ENCODE measurements at places on chromosomes 5 and 9.

- DNase-seq: no peak
Measured at GRCh38 chr5:90802474-90803317, 244.1 kb downstream of the ADGRV1 start.

DNA sequence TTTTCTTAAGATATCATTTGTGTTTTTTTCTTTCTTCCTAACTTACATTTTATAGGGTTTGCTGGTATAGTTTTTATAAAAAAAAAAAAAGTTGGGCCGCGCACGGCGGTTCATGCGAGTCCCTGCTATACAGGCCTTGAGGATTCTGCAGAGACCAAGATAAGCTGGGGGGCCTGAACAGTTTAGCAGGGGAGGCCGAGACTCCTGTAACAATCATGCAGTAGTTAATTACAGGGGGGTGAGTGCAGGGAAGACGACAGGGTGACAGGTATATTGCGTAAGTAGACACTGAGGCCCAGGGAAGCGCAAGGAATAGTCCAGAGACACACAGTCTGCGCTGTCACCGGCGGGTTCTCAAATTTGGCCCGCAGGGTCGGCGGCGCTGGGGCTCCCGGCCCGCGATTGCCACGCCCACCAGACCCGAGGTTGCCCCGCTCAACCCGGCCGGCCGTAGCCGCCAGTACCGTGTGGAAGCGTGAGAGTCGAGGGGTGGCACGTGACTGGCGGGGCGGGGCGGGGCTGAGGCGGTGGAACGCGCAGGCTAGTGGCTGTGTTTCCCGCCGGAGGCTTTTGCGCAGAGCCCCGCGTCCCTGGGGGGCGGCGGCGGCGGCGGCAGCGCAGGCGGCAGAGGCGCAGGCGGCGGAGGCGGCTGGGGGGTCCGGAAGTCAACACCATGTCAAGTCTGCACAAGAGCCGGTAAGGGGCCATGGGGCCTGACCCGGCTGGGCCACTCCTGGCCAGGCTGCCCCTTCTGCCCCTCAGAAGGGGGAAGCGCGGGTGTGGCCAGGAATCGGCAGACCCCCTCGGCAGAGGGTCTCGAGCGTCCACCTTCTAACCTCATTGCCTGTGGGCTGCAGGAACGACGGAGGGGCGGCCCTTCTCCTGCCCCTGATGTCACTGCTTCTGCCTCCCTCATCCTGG lies at the start of gene TBC1D13:
TSS of gene TBC1D13 (plus strand) at position 573 of the 921 bp plus-strand sequence. CDS start at position 674, 101 bp downstream.
- peak; percentile 93 for DNase-seq

GRCh38 chr5:131379723-131380122 lies 115.9 kb downstream of the CDC42SE2 start:
- DNase-seq: no peak

- no peak for DNase-seq
Measured at GRCh38 chr5:139038613-139039305, 159.4 kb downstream of the SIL1 start.

DNA sequence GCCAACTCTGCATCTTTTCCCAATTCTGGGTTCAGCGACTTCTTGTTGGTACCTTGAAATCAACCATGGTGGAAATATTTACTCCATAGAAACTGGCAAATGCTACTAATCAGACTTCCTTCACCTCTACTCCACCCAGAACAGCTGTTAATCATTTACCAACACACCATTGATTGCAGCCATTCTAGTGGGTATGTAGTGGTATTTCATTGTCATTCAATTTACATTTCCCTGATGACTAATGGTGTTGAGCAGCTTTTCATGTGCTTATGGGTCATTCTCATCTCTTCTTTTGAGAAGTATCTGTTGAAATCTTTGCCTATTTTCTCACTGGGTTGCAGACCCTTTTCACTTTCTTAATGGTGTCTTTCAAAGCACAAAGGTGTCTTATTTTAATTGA lies 122.4 kb upstream of the MSX2 start:
- DNase-seq: no peak

DNA sequence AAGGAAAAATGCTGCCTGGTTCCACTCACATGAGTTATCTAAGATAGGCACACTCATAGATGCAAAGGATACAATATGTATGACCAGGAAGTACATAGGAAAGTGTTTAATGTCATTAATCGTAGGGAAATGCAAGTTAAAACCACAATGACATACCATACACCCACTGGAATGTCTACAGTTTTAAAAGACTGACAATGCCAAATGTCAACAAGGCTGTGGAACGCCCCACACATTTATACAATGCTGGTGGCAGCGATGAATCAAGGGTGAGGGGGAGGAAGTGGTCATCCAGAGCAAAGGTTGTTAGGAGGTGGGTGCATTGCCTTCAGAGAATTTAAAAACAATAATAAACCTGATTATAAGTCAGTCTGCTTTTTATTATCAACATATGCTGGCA lies 437.8 kb downstream of the ARHGEF28 start:
- DNase-seq: no peak

DNA sequence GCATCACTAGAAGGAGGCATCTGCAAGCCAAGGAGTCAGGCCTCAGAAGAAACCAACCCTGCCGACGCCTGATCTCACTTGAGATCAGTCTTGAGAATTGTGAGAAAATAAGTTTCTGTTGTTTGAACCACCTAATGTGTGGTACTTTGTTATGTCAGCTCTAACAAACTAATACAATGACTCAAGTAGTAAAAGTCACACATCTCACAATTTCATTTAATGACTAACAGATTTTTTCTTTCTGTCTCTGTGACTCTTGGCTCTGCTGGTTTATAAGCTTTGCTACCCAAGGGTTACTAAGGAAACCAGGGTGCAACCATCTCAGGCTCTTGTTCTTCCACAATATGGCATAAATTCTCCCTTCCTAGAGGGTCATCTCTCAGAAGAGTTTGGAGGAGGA lies 315.8 kb upstream of the GRAMD2B start:
- no peak for DNase-seq

DNA sequence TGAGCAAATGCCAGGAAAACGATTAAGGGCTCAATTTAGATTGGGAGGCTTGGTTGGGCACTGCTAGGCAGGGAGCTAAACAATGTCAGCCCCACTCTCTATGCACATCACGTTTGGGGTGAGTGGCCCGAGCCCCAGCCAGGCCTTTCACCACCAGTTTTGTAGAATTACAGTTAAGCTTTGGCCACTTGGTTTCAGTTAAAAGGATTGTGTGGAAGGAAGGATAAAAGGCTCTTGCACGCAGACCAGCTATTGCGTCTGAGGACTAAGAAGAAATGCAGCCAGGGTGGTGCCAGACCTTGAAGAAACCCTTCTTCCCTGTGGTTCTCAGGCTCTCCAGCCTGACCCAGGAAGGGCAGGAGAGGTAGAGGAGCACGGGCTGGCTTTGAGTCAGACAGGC lies 125.3 kb upstream of the SLC44A1 start:
- DNase-seq: no peak

- no peak for DNase-seq
Measured at GRCh38 chr5:135347392-135347791, 51.6 kb downstream of the MACROH2A1 start.

DNA sequence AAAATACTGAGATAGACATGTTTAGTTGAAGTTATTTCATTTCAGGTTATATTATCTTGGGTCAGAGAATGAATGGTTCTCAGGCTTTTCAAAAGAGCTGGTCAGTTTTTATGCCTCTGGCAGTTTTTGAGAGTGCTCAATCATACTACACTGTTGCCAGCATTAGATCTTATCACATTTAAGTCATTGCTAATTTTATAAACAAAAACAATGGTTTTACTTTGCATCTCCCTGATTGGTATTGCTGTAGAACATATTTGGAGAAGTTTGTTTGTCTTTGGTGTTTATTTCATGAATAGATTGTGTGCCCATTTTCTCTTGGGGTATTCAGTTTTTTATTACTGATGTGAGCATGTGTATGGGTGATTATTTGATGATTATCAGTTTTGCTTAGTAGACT lies 1.5 kb downstream of the CATSPER3 start:
- DNase-seq: no peak

DNA sequence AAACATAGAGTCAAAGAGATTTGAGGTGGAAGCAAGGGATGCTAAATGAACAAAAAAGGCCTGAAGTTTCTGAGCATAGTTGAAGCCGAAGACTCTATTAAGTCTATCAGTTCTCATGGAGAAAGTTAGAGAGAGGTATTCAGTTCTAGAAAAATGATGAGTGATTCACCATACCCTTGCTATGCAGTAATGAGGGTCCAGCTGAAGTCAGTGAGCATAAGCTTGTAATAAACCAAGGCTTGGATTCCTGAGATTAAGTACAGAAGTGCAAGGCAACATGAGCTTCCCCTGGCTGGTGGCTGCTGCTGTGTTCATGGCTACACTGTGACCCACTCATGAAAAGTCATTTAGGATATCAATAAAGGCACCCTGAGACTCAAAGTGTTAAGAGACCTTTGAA lies 129.7 kb upstream of the MTAP start:
- DNase-seq: no peak

DNA sequence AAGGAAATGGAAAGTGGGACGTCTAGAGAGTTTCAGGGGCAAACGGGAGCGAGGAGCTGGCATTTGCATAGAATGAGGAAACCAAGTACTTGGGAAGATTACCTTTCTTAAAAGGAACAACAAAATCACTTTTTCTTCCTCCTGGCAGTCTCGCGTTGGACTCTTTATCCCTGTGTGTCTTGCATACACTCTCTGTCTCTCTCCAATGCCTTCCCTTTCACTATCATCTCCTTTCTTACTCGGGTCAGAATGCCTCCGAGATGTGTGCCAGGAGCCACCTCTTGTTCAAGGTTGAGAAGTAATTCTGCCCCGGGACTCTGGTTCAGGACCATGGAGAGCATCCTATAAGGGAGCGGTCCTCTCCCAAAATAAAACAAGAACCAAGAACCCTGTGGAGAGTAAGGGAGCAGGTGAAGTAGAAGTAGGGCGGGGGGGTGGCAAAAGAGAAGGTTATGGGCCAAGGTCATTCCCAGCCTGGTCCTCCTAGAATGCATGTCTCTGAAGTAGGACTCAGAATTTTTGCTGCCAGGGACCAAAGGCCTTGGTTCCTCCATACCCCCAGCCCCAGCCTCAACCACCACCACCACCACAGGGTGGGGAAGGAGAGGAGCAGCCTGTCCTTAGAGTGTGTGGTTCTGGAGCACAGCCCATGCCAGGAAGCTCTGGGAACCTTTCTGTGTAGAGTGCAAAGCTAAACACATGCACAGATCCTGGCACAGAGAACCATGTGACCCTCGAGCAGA lies 72.1 kb upstream of the ARAP3 start:
- DNase-seq: no peak

DNA sequence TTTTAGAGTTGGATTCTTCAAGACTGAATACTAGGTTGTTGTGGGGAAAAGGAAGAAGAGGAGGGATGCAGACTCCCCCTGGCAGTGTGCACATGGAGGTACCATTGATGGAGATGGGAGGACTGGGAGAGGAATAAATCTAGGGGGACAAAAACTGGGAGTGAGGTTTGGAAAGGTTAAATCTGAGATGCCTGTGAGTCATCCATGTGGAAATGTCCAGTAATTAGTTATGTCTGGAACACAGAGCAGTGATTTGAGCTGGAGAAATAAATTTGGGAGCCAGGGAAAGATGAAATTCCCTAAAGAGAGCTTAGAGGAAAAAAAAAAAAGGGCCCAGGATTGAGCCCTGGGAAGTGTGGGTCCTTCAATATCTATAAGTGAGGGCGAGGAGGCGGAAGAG lies 8.0 kb upstream of the CCIN start:
- no peak for DNase-seq

DNA sequence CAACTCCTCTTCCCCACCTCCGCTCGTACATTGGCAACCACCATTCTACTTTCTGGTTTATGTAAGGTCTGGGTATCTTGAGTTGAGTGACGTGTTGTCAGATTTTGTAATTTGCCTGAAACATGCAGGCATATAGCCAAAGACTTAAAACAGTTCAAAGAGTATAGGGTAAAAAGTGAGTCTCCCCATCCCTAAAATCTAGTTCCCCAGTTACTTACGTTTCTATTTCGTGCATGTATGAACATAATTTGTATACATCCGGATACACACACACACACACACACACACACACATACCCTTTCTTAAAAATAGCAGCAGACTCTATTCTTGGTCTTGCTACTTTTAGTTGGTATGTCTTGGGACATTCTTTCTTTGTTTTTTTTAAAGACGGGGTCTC lies 915 bp downstream of the HSDL2 start:
- no peak for DNase-seq

DNA sequence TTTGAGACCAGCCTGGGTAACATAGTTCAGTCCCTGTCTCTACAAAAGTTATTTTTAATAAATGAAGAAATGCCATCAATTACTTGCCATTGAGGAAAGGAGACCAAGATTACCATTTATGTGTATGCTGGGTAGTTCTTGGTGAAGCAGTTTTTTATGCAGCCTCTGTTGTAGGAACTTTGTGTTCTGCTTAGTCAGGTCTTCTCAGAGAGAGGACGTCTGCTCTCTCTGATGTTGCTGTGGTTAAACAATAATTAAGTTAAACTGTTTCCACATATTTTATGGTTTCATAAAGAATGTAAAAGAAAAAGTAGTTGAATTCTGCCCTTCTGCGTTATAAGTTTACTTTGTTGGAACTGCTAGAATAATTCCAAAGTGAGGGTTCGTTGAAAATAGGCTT lies 210.5 kb downstream of the KDM4C start:
- no peak for DNase-seq

- DNase-seq: no peak
Measured at GRCh38 chr9:130523921-130524320, 55.5 kb upstream of the FUBP3 start.

- no peak for DNase-seq
Measured at GRCh38 chr5:61465066-61465465, 133.0 kb downstream of the ZSWIM6 start.

DNA sequence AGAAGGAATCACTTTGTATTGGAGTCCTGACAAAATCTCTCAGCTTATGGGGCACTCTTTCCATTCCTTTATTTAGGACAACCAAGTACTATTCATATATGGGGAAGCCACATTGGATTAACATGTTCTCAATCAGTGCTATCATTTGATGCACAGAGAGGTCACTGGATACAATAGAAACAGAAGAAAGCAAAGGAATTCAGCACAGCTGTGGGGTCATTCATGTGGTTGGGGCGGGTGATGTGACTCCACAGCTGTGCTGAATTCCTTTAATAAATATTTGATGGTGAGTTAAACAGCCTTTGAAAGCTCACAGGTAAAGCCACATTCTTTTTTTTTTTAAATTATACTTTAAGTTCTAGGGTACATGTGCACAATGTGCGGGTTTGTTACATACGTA lies 854 bp upstream of the TEX48 start:
- DNase-seq: no peak

GRCh38 chr9:135039916-135040645 lies 47.4 kb upstream of the OLFM1 start:
- DNase-seq: no peak

GRCh38 chr9:37201581-37201980 lies 81.2 kb downstream of the ZCCHC7 start:
- no peak for DNase-seq

- no peak for DNase-seq
Measured at GRCh38 chr5:174547814-174548213, 176.6 kb upstream of the MSX2 start.

- no peak for DNase-seq
Measured at GRCh38 chr5:68405784-68406743, 190.5 kb downstream of the PIK3R1 start.
